Hypothalamus (tissue), 51 donors: ENCODE measurements at places on chromosomes 1 and 21.

DNA sequence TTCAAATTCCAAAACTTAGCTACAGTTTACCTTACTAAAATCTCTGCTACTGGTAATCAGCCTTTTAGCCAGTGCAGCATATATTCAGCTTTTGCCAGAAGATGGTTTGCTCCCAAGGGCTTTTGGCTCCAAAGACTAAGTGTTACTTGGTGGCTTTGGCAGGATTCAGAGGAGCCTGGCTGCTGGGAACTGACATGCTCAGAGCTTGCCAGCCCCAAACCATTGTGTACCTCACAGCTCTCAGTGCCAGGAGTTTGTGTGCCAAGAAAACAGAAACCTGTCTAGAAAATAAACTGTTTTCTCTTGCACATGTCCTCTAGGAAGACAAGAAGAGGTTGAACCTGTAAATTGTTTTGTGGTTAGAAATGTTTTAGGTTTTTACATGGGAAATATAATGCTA is 315.9 kb downstream of the ST6GALNAC3 start:
- DNase-seq = peak; percentile 10

- DNase-seq = no peak
Observed at GRCh38 chr21:45097827-45098387, 23.5 kb downstream of the ADARB1 start.

DNA sequence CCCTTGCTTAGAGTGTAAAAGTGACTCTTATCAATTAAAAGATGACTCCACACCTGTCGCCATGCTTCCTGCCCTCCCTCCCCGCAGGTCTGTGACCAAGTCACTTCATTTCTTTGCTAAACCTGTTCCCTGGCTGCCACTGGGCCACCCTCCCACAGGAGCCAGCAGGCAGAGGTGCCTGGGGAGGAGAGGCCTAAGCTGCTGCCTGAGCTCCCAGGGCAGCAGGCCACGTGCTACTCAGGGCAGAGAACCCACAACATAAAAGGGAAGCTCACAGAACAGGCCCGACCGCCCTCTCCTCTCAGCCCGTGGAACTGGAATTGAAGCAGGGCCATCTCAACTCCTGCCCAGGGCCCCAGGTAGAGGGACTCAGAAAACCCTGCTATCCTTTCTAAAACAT is 4.9 kb downstream of the C1orf198 start:
- peak; percentile 30 for DNase-seq

- no peak for DNase-seq
Observed at GRCh38 chr1:38950553-38950952, 8.9 kb upstream of the RHBDL2 start.

DNA sequence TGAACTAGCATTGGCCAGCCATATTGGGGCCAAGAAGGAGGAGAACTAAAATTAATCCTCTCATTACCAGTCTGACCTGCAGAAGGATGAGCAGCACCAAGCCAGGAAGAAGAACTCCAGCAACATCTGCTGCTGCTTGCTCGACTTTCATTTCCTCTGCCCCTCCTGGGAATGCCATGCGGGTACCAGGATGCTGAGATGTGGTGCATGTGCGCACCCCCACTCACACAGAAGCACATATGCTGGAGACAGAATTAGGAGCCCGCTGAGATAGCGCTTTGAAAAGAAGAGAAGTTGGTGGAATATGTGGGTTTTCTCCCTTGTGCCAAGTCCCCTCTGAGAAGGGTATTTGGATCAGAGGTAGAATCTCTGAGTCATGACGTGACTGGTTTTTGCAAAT is 70.4 kb downstream of the PLXNA2 start:
- no peak for DNase-seq

- DNase-seq = no peak
Observed at GRCh38 chr1:104100115-104100514, 350.4 kb downstream of the AMY1C start.

DNA sequence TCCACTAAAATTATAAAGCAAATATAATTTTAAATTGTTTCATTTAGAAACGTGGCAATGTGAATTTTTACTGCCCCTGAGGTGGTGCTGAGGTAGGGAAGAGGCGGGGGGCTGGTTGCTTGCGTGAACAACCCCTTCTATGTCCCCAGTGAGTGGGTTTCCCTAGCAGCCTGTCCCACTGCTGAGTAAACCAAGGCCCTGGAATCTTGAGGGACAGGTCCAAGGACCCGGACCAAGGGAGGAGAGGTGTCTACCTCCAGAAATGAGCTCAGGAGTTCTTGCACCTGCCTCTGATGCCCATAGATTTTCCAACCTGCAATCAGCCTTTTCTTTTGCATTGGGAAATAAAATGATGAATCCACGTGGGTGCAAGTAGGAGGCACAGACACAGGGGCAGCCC is 649 bp upstream of the LDLRAD1 start:
- DNase-seq = no peak

GRCh38 chr1:63381741-63382140 is 14.3 kb downstream of the ALG6 start:
- no peak for DNase-seq

- no peak for DNase-seq
Observed at GRCh38 chr1:106584676-106585075, 471.8 kb upstream of the PRMT6 start.

DNA sequence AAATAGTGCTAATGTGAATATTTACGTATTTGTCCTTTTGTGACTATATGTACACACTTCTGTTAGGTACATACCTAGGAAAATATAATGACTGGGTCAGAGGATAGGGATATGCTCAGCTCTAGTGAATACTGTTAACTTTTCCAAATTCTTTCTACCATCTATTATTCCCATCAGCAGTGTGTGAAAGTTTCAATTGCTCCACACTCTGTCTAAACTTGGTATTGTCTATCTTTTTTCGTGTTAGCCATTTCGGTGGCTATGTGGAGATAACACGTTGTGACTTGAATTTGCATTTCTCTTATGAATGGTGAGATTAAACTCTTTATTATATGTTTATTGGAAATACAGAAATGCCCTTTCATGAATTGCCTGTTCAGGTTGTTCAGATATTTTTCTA is 22.7 kb upstream of the LELP1 start:
- DNase-seq = no peak

DNA sequence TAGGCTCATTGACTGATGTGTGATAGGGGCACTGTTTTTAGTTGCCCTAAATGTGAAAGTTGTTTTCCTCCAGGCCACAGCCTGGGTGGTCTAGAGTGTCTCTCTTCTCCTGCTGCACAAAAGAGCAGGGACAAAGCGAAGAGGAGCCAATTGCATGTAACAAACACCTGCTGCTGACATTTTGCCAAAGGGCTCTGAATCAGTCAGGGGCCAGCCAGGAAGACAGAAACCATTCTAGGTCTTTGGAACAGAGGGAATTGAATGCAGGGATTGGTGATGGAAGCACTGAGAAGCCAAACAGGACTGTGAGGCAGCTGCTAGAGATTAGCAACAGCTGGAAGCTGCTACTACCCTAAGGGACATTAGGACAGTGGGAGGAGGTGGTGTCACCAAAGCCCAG is 185.3 kb upstream of the POU3F1 start:
- no peak for DNase-seq

DNA sequence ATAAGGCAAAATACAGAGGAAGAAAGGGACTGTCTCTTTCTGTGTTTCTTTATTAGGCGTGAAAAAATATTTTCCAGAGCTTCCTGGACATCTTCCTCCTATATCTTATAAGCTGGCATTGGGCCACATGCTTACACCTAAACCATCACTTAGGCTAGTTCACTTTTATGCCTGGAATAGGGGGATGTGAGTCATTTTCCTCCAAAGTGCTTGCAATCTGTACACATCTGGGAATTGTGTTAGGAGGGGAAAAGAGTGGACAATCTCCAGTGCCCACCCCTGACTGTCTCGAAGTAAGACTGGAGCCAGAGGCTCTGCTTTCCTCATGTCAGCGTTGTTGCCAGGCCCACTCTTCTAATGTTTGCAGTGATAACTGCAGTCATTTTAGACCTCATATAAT is 29.9 kb downstream of the GIPC2 start:
- DNase-seq = no peak

GRCh38 chr1:3473381-3473844 is 18.9 kb downstream of the ARHGEF16 start:
- DNase-seq = peak; percentile 31

DNA sequence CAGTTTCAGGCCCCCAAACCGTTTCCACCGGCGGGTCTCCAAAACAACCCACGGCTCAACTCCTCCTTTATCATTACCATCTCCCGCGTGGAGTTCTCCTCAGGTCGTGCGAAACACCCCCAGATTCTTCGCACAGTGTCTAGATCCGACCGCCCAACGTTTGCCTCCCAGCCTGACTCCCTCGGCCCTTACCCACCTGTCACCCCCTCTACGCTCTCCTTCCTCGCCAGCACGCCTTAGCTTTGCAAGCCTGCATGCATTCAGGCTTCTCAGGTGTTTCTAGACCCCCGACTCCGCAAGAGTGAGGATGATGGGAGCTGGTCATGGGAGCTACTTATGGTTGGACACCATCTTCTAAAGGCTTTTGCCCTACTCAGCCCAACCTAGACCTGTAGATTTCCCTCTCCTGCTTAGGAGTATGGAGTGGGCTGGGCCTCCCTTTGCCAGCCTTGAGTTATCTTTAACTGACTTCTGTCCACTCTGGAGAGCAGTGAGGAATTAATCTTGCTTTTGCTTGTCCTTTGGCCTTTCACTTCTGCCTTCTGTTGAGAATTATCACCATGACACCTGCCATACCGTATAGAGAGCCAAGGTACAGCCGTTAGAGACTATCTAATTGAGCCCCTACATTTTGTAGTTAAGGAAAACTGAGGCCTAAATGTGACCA is 865 bp downstream of the ATP5IF1 start:
- DNase-seq = no peak

- no peak for DNase-seq
Observed at GRCh38 chr21:29260461-29260860, 38.3 kb upstream of the BACH1 start.

DNA sequence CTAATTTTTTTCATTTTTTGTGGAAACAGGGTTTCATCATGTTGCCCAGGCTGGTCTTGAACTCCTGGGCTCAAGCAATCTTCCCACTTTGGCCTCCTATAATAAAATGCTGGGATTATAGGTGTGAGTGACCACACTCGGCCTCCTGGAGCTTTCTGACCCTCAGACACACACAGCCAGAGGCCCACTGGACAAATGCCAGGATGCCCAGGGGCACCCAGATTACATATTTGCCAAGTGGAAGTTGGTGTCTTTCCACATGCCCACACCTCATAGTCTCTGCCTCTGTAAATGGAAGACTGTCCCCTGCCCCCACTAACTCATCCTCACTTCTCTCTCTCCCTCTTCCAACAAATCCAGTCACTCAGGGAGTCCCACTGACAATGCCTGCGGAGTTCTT is 63.4 kb upstream of the LRP8 start:
- no peak for DNase-seq

- no peak for DNase-seq
Observed at GRCh38 chr1:110734133-110734680, 59.5 kb upstream of the KCNA3 start.

DNA sequence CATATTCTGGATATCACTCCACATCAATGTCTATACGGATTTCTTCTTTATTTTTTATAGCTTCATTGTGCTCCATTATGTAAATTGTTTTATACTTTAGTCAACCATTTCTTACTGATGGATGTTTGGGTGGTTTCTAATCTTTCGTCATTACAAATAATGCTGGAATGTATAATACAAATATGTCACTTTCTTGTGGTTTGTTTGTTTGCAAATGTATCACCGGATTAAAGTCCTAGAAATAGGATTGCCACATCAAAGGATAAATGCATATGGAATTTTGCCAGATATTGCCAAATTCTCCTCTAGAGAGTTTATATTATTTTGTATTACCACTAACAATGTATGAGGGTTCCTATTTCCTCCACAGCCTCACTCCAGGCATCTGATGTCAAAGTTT is 48.7 kb upstream of the PRDM2 start:
- no peak for DNase-seq

DNA sequence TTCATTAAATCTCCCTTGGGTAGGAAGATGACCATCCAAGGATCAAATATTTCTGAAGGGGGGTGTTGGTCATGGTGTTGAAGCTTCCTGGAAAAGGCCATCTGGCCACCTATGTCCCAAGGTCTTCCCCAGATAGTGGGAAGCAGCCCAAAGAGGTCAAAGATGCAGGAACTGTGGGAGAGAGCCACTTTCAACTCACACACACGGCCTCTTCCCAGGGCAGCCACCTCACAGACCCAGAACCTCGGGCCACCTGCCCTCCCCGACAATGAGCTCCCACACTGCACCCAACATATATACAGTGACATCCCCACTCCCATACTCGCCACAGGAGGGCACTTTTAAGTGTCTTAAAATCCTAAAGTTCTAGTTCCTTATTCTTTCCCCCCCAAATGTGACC is 164.5 kb upstream of the ETV3 start:
- DNase-seq = no peak

DNA sequence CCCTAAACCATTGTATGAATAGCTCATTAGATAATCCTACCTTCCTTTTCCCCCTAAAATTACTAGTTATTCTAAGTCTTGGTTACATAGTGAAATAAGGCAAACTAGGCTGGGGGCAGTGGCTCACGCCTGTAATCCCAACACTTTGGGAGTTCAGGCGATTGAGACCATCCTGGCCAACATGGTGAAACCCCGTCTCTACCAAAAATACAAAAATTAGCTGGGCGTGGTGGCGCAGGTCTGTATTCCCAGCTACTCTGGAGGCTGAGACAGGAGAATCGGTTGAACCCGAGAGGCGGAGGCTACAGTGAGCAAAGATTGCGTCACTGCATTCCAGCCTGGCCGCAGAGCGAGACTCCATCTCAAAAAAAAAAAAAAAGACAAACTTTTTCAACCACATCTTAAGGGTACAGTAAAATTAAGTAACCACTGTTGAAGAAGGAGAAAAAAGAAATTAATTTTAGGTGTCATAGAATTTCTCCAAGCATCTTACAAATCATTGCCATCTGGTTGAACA is 108.5 kb downstream of the DENND1B start:
- no peak for DNase-seq

DNA sequence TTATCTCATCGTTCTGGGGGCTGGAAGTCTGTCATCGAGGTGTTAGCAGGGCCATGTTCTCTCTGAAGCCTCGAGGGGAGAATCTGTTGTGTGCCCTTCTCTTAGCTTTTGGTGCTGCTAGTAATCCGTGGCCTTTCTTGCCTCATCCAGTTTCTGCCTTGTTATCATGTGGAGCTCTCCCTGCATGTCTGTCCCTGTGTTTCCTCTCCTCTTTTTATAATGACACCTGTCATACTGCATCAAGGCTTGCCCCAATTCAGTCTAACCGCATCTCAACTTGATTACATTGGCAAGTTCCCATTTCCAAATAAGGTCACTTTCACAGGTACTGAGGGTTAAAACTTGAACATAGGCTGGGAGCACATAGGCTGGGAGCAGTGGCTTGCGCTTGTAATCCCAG is 82.6 kb upstream of the CNIH3 start:
- no peak for DNase-seq

GRCh38 chr1:73626326-73626725 is 571.6 kb downstream of the LRRIQ3 start:
- DNase-seq = no peak

- no peak for DNase-seq
Observed at GRCh38 chr1:237141502-237141901, 99.5 kb downstream of the RYR2 start.

DNA sequence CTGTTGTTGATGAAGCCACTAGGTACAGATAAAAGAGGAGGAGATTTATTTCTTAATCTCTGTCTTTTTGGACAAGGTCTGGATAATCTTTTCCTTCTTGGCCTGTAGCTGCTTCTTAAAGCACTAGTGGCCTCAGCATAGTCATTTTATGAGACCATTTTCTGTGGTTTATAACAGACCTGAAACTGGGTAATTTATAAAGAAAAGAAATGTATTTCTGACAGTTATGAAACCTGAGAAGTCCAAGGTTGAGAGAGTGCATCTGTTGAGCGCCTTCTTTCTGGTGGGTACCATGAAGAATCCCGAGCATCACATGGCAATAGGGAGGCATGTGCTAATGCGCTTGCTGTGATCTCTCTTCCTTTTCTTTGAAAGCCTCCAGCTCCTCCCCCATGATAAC is 36.7 kb upstream of the PDC start:
- DNase-seq = no peak
